ENCODE measurements at places on chromosomes 7 and 10.

DNA sequence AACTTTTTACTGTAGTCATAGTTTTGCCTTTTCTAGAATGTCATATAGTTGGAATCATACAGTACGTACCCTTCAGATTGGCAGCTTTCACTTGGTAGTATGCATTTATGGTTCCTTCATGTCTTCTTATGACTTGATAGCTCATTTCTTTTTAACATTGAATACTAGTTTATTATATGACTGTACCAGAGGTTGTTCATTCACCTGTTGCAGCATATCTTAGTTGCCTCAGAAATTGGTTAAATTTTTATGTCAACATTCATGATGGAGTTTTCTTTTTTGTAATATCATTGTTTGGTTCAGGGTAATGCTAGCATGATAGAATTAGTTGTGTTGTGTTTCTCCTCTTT lies 94.8 kb upstream of the CDK13 start:
- DNase-seq: no peak

GRCh38 chr7:10724449-10724848 lies 249.2 kb upstream of the PHF14 start:
- no peak for DNase-seq

DNA sequence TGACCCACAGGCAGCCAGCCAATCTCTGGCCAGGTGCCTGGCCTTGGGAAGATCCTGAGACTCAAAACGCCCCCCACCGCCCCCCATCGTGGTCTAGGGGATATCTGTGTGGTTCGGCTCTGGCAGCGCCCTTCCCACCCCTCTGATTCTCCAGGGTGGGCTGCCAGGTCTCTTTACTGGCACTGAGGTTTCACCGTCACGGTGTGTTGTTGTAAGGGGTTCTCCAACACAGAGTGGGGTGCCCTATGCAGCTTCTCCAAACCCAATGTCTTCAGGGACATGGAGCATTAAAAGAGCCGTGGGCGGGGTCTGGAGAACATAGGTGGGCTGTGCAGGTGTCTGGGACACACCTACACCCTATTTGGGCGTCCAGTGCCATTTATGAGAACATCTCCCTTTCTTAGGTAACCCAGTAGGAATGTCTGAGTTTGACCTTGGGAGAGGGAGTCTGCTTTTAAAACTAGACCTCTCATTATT lies 1.5 kb downstream of the MAFK start:
- no peak for DNase-seq

GRCh38 chr7:121440857-121441503 lies 44.9 kb upstream of the FAM3C start:
- no peak for DNase-seq
